ENCODE measurements at places on chromosomes 6 and 20.

GRCh38 chr6:163398815-163399214, 15.7 kb upstream of the QKI start:
- ATAC-seq: no peak

- no peak for ATAC-seq
Measured at GRCh38 chr6:163687075-163687474, 272.6 kb downstream of the QKI start.

DNA sequence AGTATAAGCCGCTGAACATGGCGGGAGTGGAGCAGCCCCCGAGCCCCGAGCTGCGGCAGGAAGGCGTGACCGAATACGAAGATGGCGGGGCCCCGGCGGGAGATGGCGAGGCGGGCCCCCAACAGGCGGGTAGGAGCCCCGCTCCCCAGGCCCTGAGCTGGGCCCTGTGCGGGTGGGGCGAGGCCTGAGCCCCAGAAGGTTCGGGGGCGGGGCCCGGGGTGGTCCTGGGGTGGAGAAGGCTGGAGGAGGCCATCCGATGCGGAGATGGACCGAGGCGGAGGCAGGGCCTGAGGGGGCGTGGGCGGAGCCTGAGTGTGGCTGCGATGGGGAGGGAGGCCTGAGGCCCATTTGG, 7.1 kb downstream of the L3MBTL1 start:
- ATAC-seq: peak; percentile 2

GRCh38 chr6:159878341-159878740, 12.4 kb upstream of the MAS1 start:
- no peak for ATAC-seq

DNA sequence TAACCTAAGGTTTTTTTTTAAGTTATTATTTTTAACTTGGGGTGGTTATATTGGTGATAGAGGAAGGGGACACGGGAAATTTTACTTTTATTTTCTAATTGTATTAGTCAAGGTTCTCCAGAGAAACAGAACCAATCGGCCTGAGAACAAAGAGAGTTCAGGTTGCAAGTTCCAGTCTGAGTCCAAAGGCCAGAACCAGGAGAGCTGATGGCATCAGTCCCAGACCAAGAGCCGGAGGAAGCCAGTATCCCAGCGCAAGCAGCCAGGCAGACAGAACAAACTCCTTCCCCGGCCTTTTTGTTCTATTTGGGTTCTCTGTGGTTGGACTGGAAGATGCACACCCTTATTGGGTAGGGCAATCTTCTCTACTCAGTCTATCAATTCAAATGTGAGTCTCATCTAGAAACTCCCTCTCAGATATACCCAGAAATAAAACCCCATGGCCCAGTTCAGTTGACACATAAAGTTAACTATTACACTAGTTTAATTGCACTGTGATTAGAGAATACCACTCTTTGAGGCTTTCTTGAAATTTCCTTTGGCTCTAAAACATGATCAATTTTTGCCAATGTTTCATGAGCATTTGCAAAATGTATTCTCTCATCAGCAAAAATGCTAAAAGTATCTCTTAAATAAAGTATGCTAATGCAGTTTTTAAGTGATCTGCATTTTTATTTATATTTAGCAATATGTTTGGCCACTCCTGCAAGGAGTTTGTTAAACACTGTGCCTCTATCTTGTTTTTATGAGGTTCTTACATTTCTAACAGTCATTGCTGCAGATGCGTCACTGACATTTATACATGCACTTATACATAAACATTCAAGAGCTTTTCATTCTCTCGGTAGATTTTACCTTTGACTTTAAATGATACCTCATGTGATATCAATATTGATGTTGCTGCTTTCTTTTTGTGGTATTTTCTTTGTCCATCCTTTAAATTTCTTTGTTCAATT, 103.2 kb upstream of the SSTR4 start:
- ATAC-seq: no peak

GRCh38 chr6:44253307-44254101, 3.8 kb downstream of the SLC35B2 start:
- ATAC-seq: no peak

- no peak for ATAC-seq
Measured at GRCh38 chr20:8320306-8320705, 188.2 kb downstream of the PLCB1 start.

GRCh38 chr6:52415917-52416628, 4.1 kb upstream of the EFHC1 start:
- ATAC-seq: no peak

- no peak for ATAC-seq
Measured at GRCh38 chr20:52242237-52243230, 51.0 kb upstream of the ZFP64 start.

DNA sequence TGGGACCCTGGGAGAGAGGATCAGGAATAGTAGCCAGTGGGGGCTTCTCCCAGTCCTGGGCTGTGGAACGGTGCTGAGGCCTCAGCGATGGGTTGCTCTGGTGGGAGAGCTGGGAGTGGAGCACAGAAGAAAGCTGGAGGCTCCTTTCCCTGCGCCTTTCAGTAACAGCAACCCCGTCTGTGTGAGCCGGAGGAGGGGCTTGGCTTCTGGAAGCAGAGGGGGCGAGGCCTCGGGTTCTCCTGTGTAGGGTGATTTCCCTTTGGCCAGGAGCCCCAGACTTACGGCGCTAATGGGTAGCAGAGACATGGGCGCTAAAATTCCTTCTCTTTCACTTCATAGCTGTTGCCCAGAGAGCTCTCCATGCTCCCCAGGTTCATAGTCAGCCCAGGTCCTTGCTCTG, 55.0 kb downstream of the DAAM2 start:
- ATAC-seq: no peak

- ATAC-seq: no peak
Measured at GRCh38 chr6:75556240-75556639, 45.4 kb upstream of the SENP6 start.

Measured in activated CD4-positive, CD25-positive, alpha-beta regulatory T cell treated with anti-CD3 and anti-CD28 coated beads, Interleukin-2, amount 50 U/mL, for 24 hours (primary cell).